ENCODE measurements at places on chromosomes 3 and 15. TPM values are rescaled to one million over a fixed set of nuclear protein-coding genes. Genes with fewer than 3 reads are reported as not detected.
A peak's percentile ranks its signal among the peaks of the same experiment; 100 is the strongest.

GRCh38 chr3:24835510-24835909 is 340.9 kb upstream of the THRB start:
- H3K27ac ChIP-seq = no peak overlapping the region
- no peak overlapping the region for H3K4me3 ChIP-seq
- no peaks in the 10 kb centered on the region for H3K36me3 ChIP-seq
- H3K27me3 ChIP-seq = no peaks in the 10 kb centered on the region
- DNase-seq = no peak
- peaks cover 2% of the 10 kb centered on the region for H3K4me1 ChIP-seq

DNA sequence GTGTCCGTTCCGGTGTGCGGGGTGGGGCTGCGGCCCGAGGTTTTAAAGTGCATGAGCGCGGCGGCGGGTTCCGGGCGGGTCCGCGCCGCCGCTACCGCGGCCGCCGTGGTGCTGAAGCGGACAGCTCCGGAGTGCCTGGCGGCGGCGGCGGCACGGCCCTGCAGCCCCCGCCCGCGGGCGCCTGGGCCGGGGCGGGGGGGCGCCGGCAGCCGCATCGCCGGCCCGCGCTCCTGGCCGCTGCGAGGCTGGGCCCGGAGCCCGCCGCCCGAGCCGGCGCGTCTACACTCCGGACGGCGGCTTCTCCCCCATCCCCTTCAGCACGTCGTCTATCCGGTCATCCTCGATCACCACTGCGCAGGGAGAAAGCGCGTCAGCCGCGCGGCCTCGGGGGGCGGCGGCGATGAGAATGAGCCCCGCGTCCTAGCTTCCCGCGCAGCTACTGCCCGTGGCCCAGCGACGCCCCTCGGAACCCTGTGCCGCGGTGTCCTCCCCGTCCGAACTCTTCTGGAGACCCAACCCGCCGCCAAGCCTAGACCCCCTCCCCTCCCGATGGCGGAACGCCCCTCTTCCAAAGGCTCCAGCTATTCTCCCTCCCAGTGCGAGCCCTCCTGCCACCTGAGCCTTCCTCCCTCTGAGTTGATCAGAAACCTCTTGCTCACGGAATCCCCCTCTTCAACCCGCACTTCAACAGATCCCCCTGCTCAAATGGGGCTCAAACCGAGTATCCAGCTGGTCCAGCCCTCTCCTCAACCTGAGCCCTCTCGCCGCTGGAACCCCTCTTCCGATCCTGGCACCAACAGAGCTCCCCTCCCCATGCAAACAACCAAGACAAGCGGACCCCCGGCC is 1.3 kb downstream of the CAMK2N2 start:
- peaks cover 30% of the 10 kb centered on the region for H3K4me1 ChIP-seq
- peak overlapping the region; percentile 34 for H3K4me3 ChIP-seq
- H3K36me3 ChIP-seq = no peaks in the 10 kb centered on the region
- H3K27ac ChIP-seq = peak overlapping the region; percentile 86
- H3K27me3 ChIP-seq = no peaks in the 10 kb centered on the region

- no peaks in the 10 kb centered on the region for H3K4me1 ChIP-seq
- no peaks in the 10 kb centered on the region for H3K27me3 ChIP-seq
- no peaks in the 10 kb centered on the region for H3K36me3 ChIP-seq
Measured at GRCh38 chr3:44905446-44906157, 31.2 kb downstream of the TGM4 start.

GRCh38 chr3:47250309-47251060 is 32.1 kb downstream of the KIF9 start:
- H3K4me1 ChIP-seq = no peaks in the 10 kb centered on the region
- H3K27me3 ChIP-seq = no peaks in the 10 kb centered on the region
- H3K36me3 ChIP-seq = no peaks in the 10 kb centered on the region

DNA sequence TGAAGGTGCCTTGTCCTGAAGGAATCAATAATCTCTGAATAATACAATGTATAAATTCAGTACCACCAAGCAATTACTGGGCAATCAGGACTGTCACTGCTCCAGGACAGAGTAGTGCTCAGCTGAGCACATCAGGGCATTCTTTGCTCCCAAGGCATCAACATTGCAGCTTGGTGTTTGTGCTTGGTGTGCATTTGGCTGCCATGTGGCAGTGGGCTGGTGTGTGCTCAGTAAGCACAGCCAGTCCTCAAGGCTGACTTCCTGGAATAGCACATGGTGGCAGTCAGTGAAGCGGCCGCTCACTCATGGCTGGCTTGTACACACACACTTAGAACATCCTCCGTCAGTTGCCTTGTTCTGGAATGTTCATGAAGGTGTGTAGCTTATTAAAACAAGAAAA is 217.0 kb downstream of the EPHB1 start:
- H3K4me3 ChIP-seq = no peak overlapping the region
- no peak for DNase-seq
- no peaks in the 10 kb centered on the region for H3K36me3 ChIP-seq
- H3K27ac ChIP-seq = no peak overlapping the region
- no peaks in the 10 kb centered on the region for H3K4me1 ChIP-seq

GRCh38 chr15:66014635-66015182 is 145.4 kb downstream of the RAB11A start:
- no peak for DNase-seq
- no peaks in the 10 kb centered on the region for H3K36me3 ChIP-seq
- no peak overlapping the region for H3K4me3 ChIP-seq
- no peak overlapping the region for H3K27ac ChIP-seq
- H3K27me3 ChIP-seq = no peaks in the 10 kb centered on the region

Gene ADAMTS17
- total RNA-seq = 26.0 TPM

GRCh38 chr3:32459450-32459849 is 43.2 kb downstream of the CMTM6 start:
- peaks cover 20% of the 10 kb centered on the region for H3K4me1 ChIP-seq
- H3K27me3 ChIP-seq = no peaks in the 10 kb centered on the region
- H3K4me3 ChIP-seq = no peak overlapping the region

- DNase-seq = no peak
- H3K27ac ChIP-seq = no peak overlapping the region
- H3K27me3 ChIP-seq = no peaks in the 10 kb centered on the region
- H3K4me3 ChIP-seq = no peak overlapping the region
Measured at GRCh38 chr3:23657647-23658046, 148.1 kb upstream of the UBE2E1 start.

Gene ZPLD1
- total RNA-seq = 0.26 TPM

DNA sequence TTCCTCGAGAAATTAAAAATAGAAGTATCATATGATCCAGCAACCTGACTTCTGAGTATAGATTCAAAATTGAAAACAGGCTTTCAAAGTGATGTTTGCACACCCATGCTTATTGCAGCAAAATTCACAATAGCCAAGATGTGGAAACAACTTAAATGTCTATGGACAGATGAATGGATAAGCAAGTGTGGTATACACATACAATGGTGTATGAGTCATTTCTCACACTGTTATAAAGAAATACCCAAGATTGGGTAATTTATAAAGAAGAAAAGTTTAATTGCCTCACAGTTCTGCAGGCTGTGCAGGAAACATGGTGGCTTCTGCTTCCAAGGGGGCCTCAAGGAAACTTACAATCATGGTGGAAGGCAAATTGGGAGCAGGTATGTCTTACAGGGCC is 100.8 kb downstream of the KLF13 start:
- H3K36me3 ChIP-seq = no peaks in the 10 kb centered on the region
- no peak overlapping the region for H3K27ac ChIP-seq
- no peak for DNase-seq
- no peaks in the 10 kb centered on the region for H3K4me1 ChIP-seq

- peaks cover 10% of the 10 kb centered on the region for H3K4me1 ChIP-seq
- no peak overlapping the region for H3K4me3 ChIP-seq
- H3K36me3 ChIP-seq = no peaks in the 10 kb centered on the region
Measured at GRCh38 chr3:183411216-183411922, 17.1 kb downstream of the MCF2L2 start.

- H3K4me3 ChIP-seq = no peak overlapping the region
- H3K4me1 ChIP-seq = peaks cover 21% of the 10 kb centered on the region
- peak; percentile 85 for DNase-seq
- H3K27ac ChIP-seq = no peak overlapping the region
- H3K27me3 ChIP-seq = no peaks in the 10 kb centered on the region
Measured at GRCh38 chr15:67927501-67928168, 87.8 kb upstream of the RNU6-1 start.

GRCh38 chr3:52471371-52472238 is 16.2 kb downstream of the NISCH start:
- peaks cover 25% of the 10 kb centered on the region for H3K36me3 ChIP-seq
- DNase-seq = peak; percentile 73
- H3K4me1 ChIP-seq = peaks cover 9% of the 10 kb centered on the region
- H3K4me3 ChIP-seq = no peak overlapping the region
- H3K27ac ChIP-seq = no peak overlapping the region
- H3K27me3 ChIP-seq = no peaks in the 10 kb centered on the region

Measured in body of pancreas (tissue), 4 donors.